ENCODE measurements at places on chromosomes 12 and 14.

DNA sequence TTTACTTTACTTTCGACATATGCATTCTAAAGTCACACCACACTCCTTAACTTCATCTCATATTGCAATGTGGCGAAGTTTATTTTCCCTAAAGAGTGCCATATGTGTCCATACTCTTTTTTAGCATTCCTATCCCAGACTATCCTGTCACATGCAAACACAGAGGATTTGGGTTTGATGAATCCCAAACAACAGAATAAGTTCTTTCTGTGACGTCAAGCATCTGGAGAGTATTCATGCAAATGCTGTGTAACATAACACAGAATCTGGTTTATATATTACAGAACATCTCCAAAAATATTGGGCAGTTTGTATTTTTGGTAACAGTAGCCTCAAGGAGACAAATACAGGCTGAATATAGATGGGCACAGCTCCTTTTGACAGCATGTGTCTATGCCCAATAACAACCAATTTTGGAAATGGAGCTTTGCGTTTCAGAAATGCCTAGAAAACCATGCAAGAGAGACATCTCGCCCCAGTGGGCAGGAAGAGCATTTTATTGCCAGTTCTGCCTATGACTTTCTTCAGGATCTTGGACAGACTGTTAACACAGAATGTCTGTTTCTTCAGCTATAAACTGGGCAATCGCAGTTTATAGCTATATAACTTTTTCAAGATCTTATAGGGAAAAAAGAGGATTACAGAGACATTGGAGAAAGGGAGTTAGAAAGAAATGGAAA, 190.8 kb downstream of the ADAMTS20 start:
- no peak for DNase-seq

GRCh38 chr12:24045816-24046257, 96.4 kb upstream of the SOX5 start:
- no peak for DNase-seq

DNA sequence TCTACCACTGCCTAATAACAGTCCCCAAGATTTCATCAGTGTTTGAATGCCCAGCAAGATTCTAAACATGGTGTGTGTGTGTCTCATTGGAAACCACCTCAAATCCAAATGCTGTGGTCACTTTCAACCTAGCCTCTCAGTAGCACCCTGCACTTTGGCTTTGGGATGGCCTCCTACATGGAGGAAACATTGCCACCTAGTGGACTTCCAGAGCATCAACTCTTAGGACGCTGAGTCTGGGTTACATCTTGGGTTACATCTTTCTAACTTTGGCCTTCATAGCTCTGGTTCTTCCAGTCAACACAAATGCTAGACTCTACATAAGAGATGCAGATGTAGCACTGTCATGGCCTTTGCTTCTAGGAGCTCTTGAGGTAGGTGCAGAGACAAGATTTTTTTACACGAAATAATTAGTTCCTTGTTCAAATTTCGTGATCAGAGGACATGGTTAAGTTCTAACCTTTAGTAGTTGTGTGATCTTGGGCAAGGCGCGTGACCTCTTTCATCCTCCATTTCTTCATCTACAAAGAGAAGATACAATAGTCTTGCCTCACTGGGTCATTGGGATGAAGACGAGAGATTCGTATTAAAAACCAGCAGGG, 113.5 kb upstream of the VASH1 start:
- peak; percentile 52 for DNase-seq

GRCh38 chr12:115998119-115998633, 279.3 kb downstream of the MED13L start:
- DNase-seq = peak; percentile 16

GRCh38 chr14:95701846-95702221, 12.1 kb downstream of the TCL1A start:
- no peak for DNase-seq

DNA sequence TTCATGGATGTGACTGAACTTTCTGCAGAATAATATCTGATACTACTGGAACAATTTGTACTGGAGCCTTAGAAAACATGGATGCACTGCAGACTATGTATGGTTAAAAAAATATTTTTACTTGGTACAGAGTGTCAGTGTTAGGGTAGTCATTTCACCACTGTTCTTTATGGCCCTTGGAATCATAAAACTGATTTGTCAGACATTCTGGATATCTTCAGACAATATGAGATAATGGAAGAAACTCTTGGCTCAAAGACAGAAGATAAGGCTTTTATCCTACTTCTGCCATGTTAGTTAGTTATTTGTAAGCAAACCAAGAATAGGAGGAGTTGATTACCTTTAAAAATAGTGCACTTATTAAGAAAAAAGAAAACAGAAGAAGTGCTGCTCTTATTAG, 209.4 kb downstream of the LRIG3 start:
- no peak for DNase-seq
